ENCODE measurements at places on chromosomes 1 and 21.

- DNase-seq = no peak
Observed at GRCh38 chr21:41510500-41510899, 2.5 kb upstream of the TMPRSS2 start.

DNA sequence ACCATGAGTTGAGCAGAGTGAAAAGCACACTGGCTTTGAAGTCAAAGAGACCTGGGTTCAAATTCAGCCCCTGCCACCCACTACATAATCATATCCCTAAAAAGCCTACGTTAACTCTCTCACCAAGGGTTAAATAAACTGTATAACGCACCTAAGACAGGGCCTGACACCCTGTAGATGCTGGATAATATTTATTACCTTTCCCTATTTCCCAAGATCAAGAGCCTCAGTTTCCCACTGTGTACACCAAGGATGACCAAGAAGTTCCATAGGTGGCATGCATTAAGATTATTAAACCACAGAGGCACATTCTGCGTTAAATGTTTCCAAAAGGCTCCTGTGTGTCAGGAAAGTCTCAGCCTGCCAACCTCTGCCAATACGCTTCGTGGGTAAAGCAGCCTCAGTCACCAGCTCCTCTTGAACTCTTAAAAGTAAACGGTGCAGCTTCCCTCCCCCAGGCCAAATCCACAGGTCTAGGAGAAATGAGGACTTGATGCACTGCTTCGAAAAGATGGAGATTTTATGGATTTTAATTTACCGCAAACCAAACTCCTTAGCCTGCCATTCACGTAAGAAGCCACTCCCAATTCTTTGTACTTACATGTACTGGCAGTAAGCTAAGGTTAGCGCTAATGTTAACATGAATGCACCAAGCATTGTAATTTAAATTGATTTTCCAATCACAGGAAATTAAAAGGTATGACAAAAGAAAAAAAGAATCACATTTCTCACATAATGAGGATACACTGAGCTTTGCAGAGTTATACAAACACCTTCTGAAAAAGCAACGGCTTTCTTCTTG lies 2.6 kb downstream of the USP24 start:
- DNase-seq = no peak

- DNase-seq = no peak
Observed at GRCh38 chr1:244964112-244964971, 100.0 kb upstream of the HNRNPU start.

- no peak for DNase-seq
Observed at GRCh38 chr1:93734999-93735398, 53.4 kb upstream of the BCAR3 start.

- DNase-seq = peak; percentile 95
Observed at GRCh38 chr1:201686714-201687455, 142.1 kb upstream of the IPO9 start.

GRCh38 chr1:87451229-87451920 lies 122.7 kb downstream of the LMO4 start:
- no peak for DNase-seq

DNA sequence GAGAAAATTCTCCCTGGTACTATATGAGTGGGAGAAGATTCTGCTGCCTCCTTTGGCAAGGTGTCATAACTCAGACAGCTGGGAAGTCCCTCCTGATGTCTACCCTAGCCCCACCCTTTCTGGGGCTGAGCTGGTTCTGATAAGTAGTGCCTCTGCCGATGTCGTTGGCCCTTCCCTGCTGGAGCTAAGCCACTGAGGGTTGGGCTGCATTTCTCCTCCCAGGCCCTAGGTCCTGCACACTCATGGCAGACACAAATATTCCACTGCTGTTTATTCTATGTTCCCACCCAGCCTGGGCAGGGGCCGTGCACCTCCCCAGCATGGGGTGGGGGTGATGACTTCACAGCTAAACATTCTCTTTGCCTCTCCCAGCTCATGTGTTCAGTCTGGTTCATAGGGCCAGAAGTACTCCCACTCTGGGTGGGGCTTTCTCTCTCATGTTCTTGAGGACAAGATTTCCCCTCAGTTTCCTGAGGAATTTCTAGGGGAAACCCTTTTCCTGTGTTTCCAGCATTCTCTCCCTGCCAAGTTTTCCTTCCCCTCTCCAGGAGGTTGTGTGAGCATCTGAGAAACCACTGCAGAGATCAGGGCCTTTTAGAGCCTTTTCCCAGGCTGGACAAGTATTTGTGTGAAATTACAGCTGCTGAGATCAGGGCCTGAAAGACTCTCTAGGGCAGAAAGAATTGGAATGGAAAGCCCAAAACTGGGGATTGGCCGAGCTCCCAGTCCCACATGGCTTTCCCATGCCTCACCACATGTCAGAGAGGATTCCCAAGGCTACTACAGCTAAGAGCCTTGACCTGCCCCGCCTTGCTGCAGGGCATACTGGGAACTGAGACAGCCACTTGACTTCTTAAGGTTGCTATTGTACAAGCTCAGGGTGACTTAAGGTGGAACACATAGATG lies 66.2 kb downstream of the ATP2B4 start:
- DNase-seq = no peak

DNA sequence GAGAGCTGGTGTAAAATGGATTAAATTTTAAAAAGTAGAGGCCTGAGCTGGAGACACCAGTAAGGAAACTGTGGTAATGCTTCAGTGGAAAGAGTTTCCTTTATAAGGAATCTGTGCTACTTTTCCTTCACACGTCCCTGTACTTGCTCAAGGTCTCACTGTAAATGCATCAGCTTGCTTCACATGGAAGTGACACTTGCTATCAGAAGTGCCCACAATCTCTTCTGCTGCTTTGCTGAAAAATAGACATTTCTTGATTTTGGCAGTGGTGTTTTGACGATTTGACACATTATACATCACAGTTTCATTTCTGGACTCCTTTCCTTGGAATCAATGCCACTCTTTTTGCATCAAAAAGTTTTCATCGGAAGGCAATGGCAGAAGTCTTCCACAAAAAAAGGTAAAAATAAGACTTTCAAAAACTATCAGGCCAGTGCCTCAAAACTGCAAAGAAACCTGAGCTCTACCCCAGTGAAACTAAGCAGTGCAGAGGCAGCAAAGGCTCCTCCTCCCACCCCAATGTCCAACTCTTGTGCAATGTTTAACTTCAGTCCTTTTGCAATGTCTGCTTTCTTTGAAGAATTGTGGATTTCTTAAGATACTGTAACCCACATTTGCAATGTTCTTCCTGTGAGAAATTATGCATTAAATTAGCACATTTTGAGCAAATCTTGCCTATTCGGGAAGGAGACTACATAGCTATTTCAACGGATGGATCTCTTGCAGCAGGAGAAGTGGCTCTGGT lies 18.4 kb upstream of the TSPAN2 start:
- no peak for DNase-seq

DNA sequence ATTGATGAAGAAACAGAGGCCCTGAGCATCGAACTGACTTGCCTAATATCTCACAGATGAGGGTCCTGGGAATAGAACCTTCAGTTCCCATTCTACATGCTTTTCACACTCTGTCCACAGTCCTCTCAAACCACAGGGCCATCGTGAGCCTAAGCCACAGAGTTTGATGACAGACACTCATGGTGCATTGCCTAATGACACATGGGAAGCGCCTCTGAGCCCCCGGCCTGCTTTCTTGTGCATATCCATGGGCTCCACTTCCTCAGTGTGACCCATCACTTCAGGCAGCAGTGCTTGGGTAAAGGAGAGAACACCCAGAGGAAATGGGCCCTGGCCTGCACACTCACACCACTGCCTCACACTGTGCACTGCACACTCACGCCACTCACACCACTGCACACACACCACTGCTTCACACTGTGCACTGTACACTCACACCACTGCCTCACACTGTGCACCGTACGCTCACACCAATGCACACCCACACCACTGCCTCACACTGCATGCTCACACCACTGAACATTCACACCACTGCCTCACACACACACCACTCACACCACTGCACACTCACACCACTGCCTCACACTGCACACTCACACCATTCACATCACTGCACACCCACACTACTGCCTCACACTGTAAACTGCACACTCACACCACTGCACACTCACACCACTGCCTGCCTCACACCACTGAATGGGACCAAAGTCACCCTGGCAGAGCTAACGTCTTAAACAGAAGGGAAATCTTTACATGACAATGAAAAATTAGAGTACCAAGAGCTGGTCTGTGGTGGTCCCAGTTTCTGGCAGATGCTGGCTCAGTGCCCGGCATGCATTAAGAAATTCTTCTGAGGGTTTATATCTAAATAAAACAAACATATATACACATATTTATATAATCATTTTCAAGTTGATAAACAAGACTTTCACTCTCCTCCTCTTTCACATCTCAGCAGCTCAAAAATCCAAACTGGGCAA lies 53.0 kb downstream of the KANK4 start:
- DNase-seq = no peak

GRCh38 chr1:219460896-219461815 lies 151.7 kb downstream of the ZC3H11B start:
- no peak for DNase-seq

GRCh38 chr21:39159342-39160063 lies 23.7 kb downstream of the PSMG1 start:
- DNase-seq = peak; percentile 42

GRCh38 chr1:13619909-13620308 lies 36.3 kb downstream of the PDPN start:
- no peak for DNase-seq

GRCh38 chr21:41183575-41183974 lies 15.6 kb downstream of the BACE2 start:
- no peak for DNase-seq

DNA sequence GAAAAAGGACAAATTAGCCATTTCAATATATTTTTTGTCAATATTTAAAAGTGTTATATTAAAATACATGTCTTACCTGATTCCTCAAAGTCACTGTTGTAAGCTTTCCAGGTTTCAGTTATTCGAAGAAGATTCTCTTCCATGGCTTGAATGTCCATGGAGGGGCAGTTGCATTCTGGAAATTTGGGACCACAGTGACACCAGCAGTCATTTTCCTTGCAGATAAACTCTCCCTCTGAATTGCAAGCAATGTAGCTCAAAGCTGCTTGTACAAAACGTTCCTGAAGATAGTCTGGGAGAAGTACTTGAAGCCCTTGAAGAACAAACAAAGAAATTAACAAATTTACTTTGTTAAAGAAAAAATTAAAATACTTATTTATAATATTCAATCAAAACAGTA lies 251.7 kb downstream of the BRINP3 start:
- DNase-seq = no peak

GRCh38 chr1:202374099-202374498 lies 25.6 kb downstream of the PPP1R12B start:
- no peak for DNase-seq

DNA sequence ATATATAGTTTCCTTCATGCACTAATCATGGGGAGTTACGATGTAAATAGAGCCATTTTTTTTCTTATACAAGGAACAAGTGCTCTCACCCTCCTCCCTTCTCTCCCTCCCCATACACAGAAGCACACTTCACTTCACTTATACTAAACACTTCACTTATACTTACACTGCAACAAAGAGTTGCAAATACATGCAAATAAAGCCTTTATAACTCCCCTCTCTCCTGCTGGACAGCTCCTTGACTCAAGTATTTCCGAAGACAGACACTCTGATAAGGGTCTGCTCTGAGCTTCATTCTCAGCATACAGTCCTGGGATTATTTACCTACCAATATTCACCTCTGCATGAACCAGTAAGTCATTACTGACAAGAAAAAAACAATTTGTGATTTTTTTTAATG lies 35.6 kb upstream of the ERG start:
- DNase-seq = no peak

- no peak for DNase-seq
Observed at GRCh38 chr1:159882527-159882862, 17.5 kb downstream of the CFAP45 start.

DNA sequence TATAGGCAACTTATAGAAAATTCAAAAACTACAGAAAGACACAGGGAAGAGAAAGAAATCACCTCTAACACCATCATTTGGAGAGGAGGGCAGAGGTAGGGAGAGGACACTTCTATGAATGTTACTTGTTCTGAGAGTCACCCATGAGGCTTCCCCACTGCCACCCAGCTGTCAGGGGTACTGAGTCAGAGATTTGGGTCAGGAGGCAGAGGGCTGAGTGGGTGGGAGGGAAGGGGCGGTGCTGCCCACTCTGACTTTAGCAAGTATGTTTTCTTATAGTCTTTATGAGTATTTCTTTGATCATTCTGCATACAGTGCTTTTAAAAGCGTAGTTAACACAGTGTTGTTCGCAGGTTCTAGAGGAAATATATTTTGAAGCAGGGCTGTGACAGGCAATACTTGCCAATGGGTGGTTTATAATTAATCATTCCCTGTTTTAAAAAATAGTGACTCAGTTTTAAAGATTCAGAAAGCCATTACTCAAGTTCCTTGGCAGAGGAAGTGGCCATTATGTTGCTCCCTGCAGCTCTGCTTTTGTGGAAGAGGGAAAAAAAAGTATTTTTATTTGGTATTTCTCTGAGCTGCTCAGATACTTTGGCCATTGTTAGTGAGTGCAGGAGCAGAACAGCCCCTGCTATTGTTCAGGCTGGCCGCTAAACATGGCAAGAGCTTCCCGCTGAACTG lies 18.3 kb downstream of the IL6R start:
- DNase-seq = no peak

DNA sequence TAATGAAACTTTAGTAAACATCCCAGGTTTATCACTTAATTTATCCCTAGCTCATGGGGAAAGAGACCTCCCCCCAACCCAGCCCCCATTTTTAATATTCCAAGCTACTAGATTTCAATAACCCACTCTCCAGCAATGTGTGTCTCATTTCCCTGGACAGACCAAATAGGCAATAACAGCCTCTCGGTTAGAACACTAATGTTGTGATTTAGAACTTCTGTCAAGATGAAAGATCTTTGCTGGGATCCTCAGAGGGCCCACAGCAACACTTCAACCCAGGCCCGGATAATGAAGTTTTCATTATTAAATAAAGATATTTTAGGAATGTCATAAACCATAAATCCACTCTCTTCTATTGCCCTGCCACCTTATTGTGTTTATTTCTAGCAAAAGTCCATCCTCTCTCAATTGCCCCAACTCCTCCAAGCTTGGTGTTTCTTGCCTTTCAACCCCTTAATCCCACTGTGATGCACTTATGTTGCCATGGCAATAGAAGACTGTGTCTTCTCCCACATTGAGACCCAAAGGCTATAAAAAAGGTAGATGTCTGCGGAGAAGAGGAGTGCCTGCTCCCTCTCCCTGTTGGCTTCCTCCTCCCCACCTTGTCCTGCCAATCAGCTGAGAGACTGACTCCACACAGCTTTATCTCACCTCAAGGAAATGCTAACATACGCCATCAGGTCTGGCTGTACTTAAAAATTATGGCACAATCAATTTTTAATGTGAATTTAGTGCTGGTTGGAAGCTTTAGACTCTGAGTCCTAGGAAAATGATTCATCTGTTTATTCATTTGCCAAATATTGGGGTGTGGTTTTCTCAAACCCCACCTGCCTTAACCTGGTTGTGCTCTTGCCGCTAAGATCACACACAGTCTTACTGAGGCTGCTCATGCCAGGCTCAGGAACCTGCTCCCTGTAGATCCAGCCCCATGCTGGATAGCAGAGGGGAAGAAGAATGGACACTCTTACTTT lies 258.3 kb upstream of the CAMK1G start:
- no peak for DNase-seq

GRCh38 chr1:47986761-47987200 lies 10.4 kb downstream of the TRABD2B start:
- DNase-seq = no peak

Measured in RPMI8226 (cell line).